Spinal cord (tissue), 10 donors: ENCODE measurements at places on chromosomes 5 and 9.

DNA sequence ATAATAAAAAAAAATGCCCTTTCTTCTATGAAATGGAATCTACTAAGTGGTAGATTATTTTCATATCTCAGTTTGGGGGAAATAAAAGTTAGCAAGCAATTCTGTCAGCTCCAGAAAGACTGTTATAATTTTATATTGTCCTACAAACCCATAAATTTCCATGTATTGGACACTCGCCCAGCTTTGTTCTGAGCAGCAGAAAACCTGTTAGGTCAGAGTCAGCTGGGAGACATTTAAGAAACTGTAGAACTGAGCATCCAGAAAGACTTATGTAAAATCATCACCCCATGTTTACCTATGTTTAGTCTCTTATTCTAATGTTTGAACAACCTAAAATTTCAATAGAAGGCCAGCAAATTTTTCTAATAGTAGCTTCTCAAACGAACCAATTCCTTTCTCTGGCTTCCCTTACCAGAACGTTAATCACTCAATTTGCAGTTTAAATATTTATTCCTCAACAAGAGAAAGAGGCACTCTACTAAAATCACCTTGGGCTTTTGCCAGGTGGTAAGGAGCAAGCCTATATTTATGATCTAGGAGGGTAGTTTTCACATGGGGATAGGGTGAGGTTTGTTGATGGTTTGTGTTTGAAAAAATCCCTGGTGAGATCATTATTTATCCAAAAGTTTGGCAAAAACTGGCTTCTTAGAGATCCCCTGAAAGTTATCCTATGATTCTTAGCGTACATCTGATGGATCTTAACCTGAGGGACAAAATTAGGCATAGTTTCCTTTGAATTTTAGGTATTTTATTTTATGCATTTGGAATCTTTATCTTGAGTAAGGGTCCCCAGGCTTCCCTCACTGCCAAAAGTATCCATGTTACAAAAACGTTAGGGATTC, 34.4 kb downstream of the MACROH2A1 start:
- DNase-seq = no peak

GRCh38 chr5:83219077-83219476, 141.7 kb downstream of the XRCC4 start:
- DNase-seq = no peak

DNA sequence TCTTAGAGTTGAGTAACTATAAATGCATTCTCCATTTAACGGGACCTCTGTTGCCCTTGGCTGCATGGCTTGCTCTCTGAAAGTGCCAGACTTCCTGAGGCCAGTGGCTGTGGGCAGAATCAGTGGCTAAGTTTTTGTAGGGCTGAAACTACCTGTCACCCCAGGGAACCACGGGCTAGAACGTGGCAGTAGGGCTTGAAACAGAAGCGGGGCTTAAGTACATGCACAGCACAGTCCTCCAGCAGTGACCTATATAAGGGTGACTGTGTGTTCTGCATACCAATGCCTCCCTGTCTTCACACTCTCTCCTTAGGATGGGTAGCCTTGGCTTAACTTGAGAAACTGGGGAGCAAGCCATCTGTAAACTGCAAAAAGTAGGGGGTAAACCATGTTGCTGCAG, 43.6 kb upstream of the LRRTM2 start:
- peak; percentile 45 for DNase-seq

DNA sequence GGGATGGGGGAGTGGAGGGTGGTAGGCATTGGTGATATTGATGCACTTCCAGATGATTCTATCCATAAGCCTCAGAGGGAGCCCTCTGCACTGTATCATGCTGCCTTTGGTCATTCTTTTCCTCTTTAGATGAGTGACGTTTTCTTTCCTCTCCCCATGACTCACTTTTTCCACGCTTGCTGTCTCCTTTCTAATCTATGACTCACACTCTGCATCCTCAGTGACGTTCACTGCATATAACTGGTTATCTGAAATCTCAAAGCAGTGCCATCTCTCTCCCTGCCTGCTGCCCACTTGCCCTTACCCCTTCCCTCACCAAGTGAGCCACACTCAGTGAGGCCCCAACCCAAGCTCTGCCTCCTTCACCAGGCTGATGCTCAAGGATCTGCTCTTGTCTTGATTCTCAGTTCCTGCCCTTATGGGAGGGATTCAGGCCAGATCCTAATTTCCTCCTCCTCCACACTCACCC, 31.6 kb downstream of the PTGS1 start:
- no peak for DNase-seq

GRCh38 chr9:111613436-111614040, 14.1 kb upstream of the PTGR1 start:
- no peak for DNase-seq

GRCh38 chr9:6640268-6641051, 5.1 kb downstream of the GLDC start:
- DNase-seq = no peak

- DNase-seq = no peak
Measured at GRCh38 chr5:133382661-133383579, 229.4 kb downstream of the FSTL4 start.

GRCh38 chr9:87020169-87020950, 73.1 kb upstream of the GAS1 start:
- no peak for DNase-seq

GRCh38 chr5:159166416-159166815, 42.9 kb downstream of the RNF145 start:
- DNase-seq = no peak

GRCh38 chr5:161235569-161235968, 311.0 kb downstream of the GABRB2 start:
- DNase-seq = no peak

DNA sequence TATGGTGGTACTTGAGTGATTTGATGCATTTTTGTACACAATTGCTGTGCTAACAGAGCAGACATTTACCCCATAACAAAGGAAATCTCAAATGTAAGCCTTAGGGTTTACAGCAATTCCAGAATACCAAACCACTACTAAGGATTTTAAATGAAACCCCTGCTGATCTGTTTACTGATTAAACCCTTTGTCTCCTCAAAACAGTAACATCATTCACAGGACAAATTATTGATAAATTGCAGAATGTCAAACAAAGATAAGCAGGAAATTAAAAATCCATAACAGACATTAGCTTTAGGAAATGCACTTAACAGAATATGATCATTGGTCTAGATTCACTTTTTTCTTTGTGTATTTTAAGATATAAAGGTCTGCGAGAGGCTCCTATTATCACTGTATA, 1016.4 kb upstream of the DMAC1 start:
- DNase-seq = no peak

GRCh38 chr5:170286386-170286925, 11.1 kb downstream of the LCP2 start:
- DNase-seq = no peak

- no peak for DNase-seq
Measured at GRCh38 chr5:131854134-131854533, 57.3 kb upstream of the FNIP1 start.

- DNase-seq = peak; percentile 91
Measured at GRCh38 chr5:97142521-97143254, at the start of gene LIX1. Gene LIX1, minus strand, starts transcription at chr5:97142611. Its CDS starts 35 bp downstream, at chr5:97142576.

DNA sequence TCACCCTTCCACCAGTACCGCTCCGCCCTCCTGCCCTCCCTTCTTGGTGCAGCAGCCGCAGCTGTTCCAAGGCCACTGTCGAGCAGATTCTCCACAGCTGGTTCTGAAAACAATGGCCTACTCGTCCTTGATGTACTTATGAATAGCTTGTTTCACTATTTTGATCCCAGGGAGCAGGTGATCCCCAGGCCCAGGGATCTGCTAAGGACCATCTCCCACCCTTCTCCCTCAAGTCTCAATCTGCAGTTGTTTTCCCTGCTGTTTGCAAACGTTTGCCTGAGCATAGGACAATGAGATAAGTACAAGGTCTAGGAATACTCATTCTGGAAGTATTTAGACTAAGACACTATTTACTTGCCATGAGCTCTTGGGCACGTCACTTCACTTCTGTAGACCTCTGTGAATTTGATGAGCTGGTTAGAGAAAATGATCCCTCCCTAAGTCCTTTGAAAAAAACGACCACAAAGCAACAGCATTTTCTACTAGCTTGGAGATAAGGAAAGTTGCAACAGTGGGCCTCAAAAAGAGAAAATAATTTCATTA, 1.8 kb downstream of the LURAP1L start:
- no peak for DNase-seq

GRCh38 chr5:151923866-151924476, 680 bp downstream of the GLRA1 start:
- peak; percentile 57 for DNase-seq

DNA sequence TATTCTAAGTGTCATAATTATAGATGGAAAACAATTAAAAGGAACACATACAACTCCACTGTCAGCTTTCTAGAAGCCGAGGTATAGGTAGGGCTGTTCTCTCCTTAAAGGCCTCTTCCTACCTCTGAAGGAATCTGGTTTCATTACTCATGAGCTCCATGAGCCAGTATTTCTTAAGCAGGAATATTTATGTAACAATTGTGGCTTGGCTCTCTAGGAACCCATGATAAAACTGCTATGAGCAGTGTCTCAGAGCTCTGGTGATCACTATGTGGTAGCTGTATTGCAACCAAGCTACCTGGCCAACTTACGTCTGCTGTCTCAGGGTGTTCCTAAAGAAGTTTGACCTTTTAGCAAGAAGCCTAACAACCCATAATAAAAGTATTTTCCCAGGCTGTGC, 157.7 kb downstream of the CEP120 start:
- DNase-seq = no peak

DNA sequence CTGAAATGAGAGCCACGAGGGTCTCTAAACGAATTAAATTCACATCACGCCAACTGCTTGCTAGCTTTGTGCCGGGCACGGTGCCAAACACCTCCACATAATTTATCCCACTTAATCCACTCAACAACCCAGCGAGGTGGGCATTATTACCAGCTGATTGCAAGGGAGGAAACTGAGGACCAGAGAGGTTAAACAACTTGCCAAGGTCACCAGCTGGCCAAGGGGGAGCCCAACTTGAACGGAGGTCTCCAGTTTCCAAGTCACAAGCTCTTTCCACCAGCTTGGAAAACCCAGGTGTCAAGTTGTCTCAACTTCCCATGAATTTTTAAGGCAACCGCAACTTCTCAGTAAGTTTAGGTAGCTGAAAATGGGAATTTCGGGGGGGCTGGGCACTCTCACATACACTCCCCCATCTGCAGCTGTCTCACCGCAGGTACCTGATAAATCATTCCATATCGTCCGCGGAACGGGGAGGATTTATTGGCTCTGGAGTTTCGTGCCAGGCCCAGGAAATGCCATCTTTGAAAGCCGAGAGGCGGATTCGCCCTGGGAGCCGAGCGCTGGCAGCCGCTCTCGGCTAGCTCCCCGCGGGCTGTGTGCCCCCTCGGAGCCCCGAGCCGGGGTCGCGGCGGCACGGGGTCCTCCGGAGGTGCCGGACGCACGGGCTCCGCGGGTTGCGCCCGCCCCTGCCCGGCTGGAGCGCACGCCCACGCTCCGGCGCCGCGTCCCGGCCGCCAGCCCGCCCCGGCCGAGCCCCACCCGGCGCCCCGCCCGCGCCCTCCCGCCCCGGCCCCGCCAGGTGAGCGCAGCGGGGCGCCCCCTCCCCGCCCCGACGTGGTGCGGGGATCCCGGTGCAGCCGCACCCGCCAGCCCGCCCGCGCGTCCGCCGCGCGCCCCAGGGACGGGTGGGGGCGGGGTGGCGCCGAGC, 617 bp downstream of the PTPN3 start:
- DNase-seq = no peak

- DNase-seq = no peak
Measured at GRCh38 chr5:134111741-134112647, 2.5 kb upstream of the TCF7 start.

GRCh38 chr5:30926218-30926617, 267.3 kb upstream of the CDH6 start:
- peak; percentile 73 for DNase-seq

DNA sequence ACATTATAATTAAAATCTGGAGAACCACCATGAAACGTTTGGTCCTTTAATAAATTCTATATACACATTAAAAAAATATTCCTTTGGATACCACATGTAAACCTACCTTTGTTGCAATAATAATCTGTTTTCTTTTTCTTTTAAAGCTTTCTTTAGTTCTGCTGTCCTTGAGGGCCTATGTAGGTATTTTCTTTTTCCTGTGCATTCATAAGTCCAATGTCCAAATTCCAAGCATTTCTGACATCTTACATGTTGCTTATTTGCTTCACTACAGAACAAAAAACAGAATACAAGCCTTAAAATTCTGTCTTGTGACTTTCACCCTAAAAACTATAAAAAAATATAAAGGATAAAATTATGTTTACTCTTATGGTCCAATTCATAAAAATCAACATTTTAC, 19.7 kb downstream of the ZCCHC10 start:
- no peak for DNase-seq

- no peak for DNase-seq
Measured at GRCh38 chr5:4142842-4143241, 547.2 kb downstream of the IRX1 start.

- no peak for DNase-seq
Measured at GRCh38 chr5:131968396-131968954, 23.0 kb upstream of the MEIKIN start.

- no peak for DNase-seq
Measured at GRCh38 chr5:149420545-149421371, 41.7 kb upstream of the IL17B start.

- no peak for DNase-seq
Measured at GRCh38 chr5:65779643-65780042, 57.6 kb downstream of the NLN start.

DNA sequence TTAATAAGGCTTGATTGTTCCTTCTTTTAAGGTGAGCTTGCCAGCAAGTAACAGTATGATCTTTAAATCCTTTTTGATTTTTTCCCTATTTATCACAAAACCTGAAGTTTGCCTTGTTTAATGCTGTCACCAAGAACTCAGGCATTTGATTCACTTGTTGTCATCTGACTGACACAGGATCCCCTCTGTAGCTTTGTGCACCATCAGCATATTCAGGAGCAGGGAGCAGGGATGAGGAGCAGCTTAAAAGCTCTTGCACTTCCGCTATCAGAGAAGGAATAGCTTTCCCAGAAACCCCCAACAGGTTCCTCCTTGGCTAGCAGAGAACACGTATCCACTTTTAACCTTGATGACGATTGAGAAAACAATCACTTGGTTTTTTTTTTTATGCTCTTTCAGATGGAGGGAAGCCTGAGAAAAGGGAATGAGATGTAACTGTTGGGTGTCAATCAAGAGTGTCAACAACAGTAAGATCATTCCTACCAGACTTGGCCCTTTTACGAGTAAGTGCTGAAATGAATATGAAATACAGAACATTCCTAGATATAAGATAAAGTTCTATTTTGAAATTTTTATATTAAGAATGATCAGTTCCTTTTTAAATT, 433.1 kb upstream of the CDH18 start:
- no peak for DNase-seq

GRCh38 chr5:98460536-98460935, 312.9 kb upstream of the RGMB start:
- no peak for DNase-seq

GRCh38 chr5:73387149-73387591, 61.4 kb downstream of the FOXD1 start:
- no peak for DNase-seq

- no peak for DNase-seq
Measured at GRCh38 chr5:40606077-40606765, 73.5 kb upstream of the PTGER4 start.
